Activated T-cell treated with anti-CD3 and anti-CD28 coated beads for 4 hours (primary cell): ENCODE measurements at places on chromosomes 12 and 14.

DNA sequence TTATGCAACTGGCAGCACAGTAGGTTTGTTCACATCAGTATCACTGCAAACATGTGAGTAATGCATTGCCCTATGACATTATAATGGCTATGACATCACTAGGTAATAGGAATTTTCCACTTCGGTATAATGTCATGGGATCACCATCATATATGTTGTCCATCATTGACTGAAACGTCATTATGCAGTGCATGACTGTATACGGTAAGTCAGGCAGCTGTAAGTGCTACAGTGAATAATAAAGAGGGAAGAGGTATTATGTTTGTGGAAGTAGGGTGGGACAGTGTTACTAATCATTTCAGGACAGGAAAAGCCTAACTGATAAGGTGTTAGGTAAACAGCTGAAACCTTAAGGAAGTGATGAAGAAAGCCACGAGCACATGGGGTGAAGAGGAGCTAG, 68.1 kb downstream of the ANO4 start:
- no peak for DNase-seq

DNA sequence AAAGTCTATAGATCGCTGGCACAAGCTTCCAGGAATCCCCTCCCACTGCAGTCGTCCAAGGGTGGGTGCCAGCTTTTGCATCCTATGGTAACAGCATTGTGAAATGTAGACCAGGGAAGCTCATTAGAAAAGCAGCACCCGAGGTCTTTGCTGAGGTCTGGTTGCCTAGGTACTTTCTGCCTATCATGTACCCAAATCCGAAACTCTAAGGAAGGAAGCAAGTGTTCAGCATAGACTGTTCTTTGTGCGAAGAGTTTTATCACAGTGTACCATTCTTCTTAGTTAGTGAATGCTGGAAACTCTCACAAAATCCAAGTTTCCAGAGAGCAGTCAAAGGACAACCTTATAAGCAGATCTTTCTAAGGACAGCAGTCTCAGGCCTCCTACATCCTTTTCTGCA, 1532.7 kb upstream of the TMEM132C start:
- no peak for DNase-seq

- DNase-seq, result no peak
Measured at GRCh38 chr12:5546616-5547015, 114.7 kb downstream of the NTF3 start.

GRCh38 chr14:95816539-95816938, 60.1 kb upstream of the TUNAR start:
- DNase-seq, result no peak

DNA sequence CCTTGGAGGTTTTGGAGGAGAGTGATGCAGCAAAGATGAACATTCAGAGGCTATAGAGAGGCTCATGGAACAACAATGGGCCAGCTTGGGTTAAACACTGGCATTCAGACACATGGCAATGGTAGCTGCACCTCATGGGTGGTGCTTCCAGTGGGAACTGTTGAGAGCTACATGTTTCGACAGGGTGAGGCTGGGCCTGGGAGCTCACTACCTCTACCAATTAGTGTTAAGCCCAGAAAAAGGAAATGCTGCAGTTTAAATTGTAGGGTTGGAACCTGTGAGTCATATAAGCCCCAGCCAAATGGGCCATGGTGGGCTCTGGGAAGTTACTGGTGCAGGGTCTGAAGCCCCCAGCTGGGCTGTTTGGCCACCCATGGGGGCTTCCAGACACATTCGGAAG, 279.7 kb downstream of the ZFP36L1 start:
- no peak for DNase-seq

DNA sequence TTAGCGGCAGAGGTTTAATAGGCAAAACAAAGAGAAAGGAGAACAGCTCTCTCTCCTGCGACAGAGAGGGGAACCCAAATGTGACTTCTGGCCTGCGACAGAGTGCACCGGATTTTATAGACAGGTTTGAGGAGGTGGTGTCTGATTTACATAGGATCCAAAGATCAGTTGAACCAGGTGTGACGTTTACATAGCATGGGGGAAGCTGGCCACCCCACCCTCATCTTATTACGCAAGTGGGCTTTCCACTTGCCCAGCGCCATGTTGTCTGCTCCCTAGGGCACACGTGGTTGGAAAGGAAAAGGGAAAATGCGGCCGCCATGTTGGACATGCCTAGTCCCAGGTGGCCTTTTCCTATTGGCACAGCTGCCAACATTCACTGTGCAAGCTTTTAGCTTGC, 17.4 kb downstream of the BCL2L14 start:
- no peak for DNase-seq

DNA sequence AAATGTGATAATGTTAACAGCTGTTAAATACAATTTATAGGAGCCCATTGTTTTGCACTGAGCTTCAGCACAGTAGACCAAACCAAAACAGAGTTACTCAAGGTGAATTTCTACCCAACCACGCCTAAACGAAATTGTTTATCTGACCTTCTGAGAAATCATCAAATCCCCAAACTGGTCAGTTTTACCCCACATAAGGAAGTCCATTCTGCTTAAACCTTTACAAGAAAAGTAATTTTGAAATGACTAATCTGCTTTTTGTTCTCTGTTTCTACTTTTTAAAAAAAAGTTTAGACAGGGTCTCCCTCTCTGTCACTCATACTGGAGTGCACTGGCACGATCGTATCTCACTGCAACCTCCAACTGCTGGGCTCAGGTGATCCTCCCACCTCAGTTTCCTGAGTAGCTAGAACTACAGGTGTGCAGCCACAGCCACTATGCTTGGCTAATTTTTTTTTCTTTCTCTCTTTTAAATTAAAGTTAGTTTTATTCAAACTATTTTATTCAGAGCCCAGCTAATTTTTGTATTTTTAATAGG, 1.4 kb upstream of the RNF10 start:
- DNase-seq, result no peak

DNA sequence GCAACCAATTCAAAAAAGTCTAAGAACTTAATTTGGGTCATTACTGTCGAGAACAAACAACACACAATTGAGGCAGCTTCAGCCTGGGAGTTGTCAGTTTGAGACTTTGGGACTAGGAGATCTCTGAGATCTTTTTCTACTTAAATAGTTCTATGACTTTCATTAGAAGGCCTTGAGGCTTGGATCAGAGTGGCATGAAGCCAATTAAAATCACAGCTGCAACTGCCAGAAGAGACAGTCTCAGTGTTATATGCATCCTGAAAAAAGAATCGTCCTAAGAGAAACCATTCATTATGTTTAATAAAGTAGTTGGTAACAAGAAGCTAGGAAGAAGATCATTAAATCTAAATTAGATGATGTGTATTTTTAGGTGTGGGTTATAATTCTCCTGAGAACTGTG, 170.8 kb upstream of the RASSF8 start:
- no peak for DNase-seq

- no peak for DNase-seq
Measured at GRCh38 chr14:69049675-69050074, 70.6 kb upstream of the ACTN1 start.

DNA sequence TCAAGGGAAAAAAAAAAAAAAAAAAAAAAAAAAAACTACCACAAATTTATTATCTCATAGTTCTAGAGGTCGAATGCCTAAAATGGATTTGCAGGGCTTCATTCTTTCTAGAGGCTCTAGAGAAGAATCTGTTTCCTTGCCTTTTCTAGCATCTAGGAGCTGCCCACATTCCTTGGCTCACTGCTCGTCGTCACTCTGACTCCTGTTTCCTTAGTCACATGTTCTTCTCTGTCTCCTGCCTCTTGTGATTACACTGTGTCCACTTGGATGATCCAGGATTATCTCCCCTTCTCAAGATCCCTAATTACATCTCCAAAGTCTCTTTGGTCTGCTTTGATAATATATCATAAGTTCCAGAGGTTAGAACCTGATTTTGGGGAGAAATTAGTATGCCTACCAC, 88.7 kb downstream of the HECTD1 start:
- DNase-seq, result no peak

GRCh38 chr12:96989916-96990315, 82.9 kb downstream of the NEDD1 start:
- DNase-seq, result no peak

GRCh38 chr12:46147144-46147543, 121.7 kb downstream of the SLC38A1 start:
- DNase-seq, result no peak

- no peak for DNase-seq
Measured at GRCh38 chr14:96285667-96286066, 29.7 kb downstream of the BDKRB1 start.

GRCh38 chr12:76641961-76642360, 82.4 kb upstream of the OSBPL8 start:
- no peak for DNase-seq

DNA sequence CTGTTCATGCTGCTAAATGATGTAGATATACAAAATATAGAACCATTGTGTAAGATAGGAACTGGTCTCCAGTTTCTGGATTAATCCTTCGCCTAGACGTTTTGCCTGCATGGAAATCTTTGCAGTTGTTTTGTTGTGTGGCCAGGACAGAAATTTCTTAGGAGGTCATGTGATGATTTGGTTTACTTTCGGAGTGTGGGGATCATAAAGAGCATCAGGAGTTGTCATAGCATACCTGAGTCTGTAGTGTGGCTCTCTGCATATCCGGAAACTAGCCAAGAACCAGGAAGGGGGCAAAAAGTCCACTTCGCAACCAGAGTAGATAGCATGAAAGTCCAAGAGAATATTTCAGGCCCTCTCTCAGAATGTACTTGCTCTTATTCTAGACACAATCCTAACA, 3.1 kb downstream of the SAMD4A start:
- no peak for DNase-seq

DNA sequence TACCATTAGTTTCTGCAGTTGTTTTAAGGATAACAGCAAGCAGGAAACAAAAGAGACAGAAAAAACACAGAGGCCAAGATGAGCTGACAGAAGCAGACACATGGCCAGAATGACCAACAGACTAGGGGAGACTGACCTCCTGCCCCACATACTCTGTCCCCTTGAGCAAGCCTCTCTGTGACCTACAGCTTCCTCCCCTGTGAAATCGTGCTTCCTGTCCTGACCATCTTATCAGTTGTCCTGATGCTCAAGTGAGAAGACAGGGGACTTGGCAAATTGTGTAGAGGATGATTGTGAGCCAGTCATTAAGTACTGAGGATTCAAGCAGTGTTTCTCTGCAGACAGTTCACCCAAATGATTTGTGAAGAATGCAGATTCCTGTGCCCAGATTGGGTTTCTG, 229.0 kb downstream of the SLC41A2 start:
- no peak for DNase-seq

GRCh38 chr12:73181244-73181643, 909.1 kb downstream of the TRHDE start:
- no peak for DNase-seq

GRCh38 chr12:129028844-129029243, 175.6 kb downstream of the GLT1D1 start:
- no peak for DNase-seq

DNA sequence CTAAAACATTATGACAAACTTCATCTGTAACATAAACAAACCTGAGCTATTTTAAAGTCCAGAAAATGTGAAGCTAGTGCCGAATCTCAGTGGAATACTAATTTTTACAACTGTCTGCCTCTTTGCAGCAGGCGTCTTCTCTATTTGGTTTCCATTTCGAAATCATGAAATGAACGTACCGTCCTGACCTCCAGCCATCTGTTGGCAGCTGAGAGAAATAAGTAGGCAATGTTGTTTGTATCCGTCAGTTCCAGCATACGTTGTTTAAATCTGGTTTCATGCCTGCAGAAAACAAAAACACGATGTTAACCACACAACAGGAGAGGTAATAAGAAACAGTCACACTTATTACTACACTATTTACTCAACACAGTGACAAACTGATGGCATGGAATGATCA, 54.3 kb upstream of the KCNJ8 start:
- no peak for DNase-seq

- DNase-seq, result no peak
Measured at GRCh38 chr12:113276946-113277500, 55.8 kb downstream of the TPCN1 start.

DNA sequence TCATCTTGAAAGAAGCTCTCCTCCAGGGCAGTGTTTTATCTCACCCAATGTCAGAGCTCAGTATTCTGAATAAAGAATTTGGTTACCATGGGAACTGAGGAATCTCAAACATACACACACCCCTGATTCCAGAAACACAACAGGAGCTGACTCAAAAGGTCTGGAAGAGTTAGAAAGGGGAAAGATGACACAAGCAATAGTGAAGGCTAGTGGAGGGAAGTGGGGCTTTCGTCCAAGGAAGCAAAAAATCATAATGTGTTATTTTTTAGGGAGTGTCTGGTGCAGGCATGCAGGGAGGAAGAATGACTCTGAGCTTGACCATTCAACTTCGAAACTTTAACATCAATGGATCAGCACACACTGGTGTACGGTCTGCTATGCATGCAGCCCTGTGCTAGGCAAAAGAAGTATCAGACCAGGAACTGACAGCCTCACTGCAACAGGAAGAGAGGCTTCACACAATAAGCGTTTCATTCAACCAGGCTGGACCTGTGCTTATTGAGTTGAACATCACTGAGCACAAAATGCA, 20.3 kb downstream of the HEBP1 start:
- DNase-seq, result no peak

- DNase-seq, result no peak
Measured at GRCh38 chr14:94058128-94058673, 22.8 kb downstream of the DDX24 start.

- no peak for DNase-seq
Measured at GRCh38 chr12:124490584-124491305, 76.7 kb downstream of the NCOR2 start.

GRCh38 chr12:23253191-23253590, 628.2 kb downstream of the ETNK1 start:
- DNase-seq, result no peak

DNA sequence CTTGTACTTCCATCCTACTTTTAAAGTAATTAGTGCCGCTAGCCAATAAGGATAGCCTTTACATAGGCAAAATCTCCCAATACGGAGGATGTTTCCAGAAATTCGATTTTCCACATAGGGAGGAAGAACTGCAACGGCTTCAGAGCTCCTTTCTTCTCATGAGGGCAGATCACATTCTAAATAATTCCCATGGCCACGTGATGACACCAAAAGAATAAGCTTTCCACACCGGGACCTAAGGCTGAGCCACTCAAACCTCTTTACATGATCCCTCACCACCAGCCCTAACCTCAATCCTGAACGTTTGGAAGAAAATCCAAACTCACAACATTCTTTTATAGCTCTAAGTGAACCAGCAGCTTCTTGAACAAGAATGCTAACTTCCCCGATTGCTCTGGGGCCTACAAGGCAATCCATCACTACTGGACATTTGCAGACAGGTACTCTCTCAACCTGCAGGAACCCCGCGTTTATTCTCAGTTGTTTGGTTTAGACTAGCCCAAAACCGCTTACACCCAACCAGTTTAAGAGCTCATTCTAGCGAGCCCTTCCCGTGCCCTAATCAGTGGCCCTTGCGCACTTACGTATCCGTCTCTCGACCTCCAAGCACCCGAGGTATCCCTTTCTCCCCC, 884 bp downstream of the CAPRIN2 start:
- DNase-seq, result no peak

DNA sequence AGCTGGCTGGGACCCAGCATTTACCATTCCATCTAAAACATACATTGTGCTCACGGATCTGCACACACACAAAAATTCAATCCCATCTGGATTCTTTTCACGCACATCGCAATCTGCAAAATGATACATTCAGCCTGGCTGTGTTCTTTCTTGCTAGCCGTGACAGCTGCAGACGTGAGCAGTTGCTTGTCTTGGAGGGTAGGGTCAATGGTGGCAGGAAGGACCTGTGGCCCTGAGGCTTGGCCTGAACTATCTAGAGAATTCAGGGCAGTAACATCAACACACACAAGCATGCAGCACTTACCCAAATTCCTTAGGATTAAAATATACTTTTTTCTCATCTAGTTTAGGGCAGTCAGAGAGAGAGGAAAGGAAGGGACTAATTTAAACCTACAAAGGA, 72.0 kb downstream of the DICER1 start:
- no peak for DNase-seq

GRCh38 chr14:96725232-96725631, 72.0 kb upstream of the VRK1 start:
- no peak for DNase-seq
